Fibroblast of skin of scalp (primary cell): ENCODE measurements at places on chromosomes 5 and 9.

DNA sequence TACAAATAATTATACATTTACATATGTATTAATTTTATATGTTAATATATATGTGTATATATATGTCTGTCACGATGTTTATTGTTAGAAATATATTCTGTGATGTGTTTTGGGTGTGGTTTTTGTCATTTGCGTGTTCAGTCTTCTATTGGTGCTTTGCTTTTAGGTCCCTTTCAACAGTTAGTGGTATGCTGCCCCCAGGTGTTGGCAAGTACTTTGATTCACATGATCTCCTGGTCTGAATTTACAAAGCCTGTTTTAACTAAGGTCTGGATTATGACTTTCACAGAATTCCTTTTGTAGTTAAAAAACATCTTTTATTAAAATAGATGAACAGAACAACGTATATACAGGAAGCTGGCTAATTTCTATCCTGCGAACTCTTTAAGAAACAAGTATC is 271.5 kb downstream of the CCDC171 start:
- DNase-seq = peak; percentile 29

- DNase-seq = peak; percentile 37
Observed at GRCh38 chr9:83062651-83063527, at the start of gene RASEF. RASEF (minus strand) TSS chr9:83063142; CDS start chr9:83062867, 275 bp downstream.

GRCh38 chr9:69627281-69627680 is 44.9 kb downstream of the APBA1 start:
- peak; percentile 7 for DNase-seq

- DNase-seq = no peak
Observed at GRCh38 chr5:134506054-134507039, 19.1 kb upstream of the JADE2 start.

GRCh38 chr5:75948438-75948837 is 134.7 kb upstream of the SV2C start:
- DNase-seq = no peak

- DNase-seq = peak; percentile 57
Observed at GRCh38 chr5:105782501-105782900, 1888.2 kb downstream of the EFNA5 start.

DNA sequence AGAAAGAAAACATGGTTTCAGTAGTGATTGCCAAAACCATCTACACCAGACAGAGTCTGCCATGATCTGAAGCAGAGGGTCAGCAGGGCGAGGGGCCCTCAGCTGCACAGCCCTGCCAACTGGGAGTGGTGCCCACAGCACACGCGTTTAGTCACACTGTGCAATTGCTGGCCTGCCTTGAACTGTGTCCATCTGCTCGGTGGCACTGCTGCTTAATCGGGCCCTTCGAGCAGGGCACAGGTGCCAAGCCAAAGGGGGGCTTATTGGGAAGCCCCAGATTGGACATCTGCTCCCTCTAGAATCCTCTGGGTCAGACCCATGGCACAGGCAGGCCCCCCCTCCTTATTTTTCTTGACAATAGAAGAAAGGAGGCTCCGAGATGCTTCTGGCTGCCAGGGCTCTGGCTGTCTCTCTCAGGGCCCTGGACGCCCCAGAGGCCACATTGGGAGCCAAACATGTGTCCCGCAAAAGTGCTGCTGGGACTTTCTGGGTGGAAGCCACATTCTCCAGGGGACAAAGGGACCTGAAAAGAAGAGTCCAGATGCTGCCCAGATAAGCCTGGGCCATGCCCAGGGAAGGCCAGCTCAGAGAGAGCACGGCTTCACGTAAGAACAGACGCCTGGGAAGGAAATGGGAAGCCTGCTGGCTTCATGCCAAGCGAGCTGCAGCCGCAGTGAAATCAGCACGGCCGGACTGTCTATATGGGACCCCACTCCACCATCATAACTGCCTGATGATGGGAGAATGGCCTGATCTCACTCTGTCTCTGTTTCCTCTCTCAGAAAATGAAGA is 349.2 kb downstream of the GADD45G start:
- DNase-seq = no peak

DNA sequence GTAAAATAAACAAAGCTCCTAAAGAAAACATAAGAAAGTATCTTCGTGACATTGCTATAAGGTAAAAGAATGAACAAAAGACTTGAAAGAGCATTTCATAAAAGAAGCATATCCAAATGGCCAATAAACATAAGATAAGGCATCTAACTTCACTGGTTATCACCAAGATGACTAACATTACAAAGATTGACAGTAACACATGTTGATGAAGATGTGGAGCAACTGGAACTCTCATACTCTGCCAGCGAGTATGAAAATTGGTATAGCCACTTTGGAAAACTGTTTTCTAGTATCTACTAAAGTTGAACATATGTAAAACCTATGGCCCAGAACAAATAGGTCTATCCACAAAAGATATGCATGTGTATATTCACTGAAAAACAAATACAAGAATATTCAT is 150.5 kb downstream of the SNX18 start:
- DNase-seq = no peak

- DNase-seq = peak; percentile 6
Observed at GRCh38 chr9:36345103-36345846, 54.8 kb downstream of the RNF38 start.

GRCh38 chr5:124761010-124761409 is 14.6 kb upstream of the ZNF608 start:
- DNase-seq = no peak

DNA sequence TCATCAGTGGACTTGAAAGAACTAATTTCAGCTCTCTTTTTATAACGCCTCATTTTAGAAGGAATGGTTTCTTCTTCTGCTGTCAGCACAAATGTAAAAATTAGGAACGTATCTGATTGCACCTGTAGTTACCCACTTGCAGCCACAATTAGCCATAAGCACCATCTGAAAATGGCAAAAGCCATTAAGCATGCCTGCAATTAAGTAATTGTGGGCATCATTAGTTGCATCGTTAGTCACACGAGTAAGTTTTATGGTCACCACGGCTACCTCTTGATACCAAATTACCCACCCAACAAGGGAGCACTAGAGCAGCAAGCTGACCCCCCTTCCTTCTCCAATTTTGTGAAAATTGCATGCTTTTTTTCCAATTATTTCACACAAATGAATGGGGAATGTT is 25.8 kb upstream of the SLC44A1 start:
- DNase-seq = no peak

DNA sequence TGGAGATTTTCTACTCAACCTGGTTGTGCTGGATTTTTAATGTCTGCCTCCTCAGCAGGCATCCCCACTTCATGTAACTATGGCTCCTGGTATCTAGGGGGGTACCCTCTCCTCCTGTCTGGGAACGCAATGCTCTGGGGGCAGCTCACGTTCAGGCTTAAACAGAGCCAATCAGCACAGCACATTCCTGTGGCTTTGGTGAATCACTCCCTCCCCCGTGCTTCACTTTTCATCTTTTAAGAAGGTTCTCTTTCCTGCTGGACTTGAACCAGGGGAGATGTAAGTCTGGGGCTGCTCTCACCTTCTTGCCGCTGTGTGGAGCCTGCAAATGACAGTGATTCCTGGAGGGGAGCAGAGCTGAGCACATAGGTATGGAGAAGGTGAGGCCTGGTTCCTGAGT is 101.2 kb downstream of the MSX2 start:
- DNase-seq = peak; percentile 77

DNA sequence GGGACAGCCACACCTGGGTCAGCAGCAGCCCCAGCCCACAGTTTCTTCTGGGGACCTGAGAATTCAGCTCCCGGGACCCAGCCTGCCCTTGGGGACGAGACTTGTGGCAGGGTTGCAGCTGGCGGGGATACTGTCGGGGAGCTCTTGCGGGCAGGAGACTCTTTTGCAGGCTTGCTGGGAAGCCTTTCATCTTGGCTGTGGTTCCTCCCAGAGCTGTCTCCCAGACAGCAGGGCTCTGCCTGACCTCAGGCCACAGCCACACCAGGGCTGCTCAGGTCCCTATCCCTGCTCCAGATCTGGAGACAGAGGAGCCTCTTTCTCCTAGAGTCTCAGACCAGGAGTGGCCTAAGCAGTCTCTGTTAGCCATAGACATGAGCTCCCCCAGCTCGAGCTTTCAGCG is 4.7 kb upstream of the MYMK start:
- no peak for DNase-seq

DNA sequence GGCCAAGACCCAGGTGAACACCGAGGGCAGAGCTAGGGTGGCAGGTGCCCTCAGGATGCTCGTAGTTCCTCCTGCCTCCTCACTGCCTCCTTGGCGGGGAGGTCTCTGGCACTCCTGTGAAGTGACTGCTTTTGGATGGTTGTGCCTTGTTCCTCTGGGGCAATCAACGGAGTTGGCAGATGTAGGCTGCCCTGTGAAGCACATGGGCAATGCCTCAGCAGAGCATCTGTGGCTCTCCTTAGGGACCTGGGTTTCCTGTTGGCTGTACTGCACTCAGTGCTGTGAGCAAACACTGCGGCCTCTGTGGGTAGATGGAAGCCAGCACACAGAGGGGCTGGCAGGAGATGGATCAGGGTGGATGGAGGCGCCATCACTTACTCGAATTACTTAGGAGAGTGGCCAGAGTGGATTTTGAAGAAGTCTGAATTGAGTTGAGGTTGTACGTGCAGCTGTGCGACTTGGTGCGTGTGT is 71.4 kb upstream of the COL5A1 start:
- DNase-seq = peak; percentile 70

DNA sequence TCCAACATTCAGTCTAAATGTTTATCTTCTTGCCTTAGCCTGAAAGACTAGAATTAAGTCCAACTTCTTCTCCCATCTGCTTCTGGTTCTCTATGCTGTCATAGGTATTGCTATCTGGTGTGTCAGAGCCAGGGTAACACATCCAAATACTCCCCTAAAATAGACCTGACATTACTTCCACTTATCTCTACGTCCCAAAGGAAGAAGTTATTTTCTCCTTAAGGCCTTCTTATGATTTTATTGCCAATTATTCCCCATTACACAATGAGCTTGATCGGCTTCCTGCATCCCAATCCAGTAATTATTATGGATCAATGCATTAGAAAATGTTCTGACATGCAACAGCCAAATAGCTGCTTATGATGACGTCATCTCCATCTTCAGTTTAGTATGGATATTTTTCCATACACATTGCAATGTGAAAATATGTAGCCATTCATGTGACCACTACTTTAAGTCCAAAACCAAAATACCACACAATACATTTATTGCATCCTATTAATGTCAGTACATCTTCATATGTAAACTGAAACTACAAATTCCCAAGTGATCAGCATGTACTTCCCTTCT is 555.5 kb downstream of the MAT2B start:
- DNase-seq = no peak

GRCh38 chr5:40755093-40755406 is 711 bp downstream of the TTC33 start:
- DNase-seq = peak; percentile 82

DNA sequence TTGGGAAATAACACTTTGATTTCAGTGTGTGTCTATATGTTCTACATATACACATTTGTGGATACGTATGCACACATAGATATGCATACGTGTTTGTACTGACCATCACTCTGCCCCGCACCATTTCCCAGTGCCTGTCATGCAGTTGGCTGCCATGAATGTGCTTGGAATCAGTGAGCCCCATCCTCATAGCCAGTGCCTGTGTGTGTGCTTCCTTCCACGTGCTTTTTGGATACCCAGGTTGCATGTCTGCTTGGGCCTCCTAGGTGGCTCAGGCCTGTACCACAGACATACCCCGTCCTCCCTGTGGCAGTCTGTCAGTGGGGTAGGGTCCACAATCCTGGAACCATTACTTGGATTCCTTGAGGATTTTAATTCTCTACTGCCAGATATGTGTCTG is 243.6 kb downstream of the FANCC start:
- DNase-seq = no peak

GRCh38 chr5:175365866-175366265 is 78.1 kb downstream of the DRD1 start:
- no peak for DNase-seq

- peak; percentile 83 for DNase-seq
Observed at GRCh38 chr9:25677301-25678146, 720 bp downstream of the TUSC1 start.

DNA sequence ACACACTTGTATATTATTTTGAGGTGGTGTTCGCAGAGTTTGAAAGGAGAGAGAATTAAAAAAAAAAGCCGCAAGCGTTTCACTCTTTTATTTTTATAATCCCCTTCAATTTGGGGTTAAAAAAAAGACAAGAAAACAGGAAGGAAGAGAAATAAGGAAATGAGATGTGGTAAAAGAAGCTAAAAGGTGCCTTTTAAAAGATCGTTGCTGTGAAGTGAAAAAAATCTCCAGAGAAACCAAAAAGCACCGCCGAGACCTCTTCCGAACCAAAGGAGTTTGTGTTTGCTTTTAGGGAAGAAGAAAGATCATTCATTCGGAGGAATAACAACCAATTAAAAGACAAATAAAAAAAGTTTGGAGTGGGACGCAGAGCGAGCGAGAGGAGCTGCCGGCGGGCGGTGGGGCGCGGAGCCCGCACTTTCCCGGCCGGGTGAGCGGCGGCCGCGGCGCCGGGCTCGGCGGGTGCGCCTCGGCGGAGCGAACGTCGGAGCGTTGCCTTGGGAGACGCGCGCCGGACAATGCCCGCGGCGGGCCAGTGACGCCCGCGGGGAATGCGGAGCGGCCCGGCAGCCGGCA is 355 bp downstream of the TLE4 start:
- DNase-seq = no peak

GRCh38 chr9:16867576-16868311 is 2.7 kb downstream of the BNC2 start:
- peak; percentile 79 for DNase-seq

GRCh38 chr5:33588654-33589372 is 148.0 kb downstream of the TARS1 start:
- no peak for DNase-seq

DNA sequence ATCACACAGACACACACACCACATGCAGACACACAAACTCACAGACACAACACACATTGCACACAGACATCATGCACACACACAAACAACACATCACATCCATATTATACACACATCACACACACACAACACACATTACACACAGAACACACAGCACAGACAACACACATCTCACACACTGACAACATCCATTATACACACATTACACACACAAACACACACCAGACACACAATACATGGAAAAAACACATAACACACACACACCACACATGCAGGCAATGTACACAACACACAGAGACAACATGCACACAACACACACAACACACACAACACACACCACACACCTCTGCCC is 4.8 kb upstream of the CCDC187 start:
- DNase-seq = no peak

DNA sequence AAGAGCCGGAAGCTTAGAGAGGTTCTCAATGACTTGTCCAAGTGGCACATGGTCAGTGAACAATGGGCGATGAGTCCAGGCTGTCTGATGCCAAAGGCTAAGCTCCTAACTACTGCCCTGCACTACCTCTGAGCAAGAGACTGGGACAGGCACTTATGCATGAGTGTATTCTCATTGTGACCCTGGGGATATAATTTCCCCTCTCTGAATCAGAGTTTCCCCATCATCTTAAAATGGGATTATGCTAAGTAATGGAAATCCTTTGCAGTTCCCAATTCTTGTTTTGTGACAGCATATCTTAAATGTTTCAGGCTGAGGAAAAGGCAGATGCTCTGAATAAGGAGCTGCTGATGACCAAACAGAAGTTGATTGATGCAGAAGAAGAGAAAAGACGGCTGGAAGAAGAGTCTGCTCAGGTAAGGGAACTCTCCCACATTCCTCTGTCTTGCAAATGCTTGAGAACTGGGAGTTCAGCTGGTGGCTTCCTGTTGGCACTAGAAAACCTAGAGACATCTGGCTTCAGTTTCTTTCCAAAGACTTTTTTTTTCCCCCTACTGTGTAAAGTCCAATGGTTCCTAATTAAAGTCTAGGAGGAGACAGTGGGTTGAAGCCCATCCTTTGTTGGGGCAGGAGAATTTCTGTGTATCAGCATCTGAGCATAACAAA is 64.1 kb downstream of the GPR21 start:
- DNase-seq = no peak
